GM12878 (cell line): ENCODE measurements at places on chromosomes 3 and 15. TPM values are rescaled to one million over a fixed set of nuclear protein-coding genes. Genes with fewer than 3 reads are reported as not detected.

Gene PRR23C
- not detected in 2 replicates for total RNA-seq

Gene DYNLT2B
- 17.7 and 21.9 TPM in 2 replicates for total RNA-seq

GRCh38 chr15:81080996-81081395 is 53.1 kb upstream of the CFAP161 start:
- no peak for DNase-seq

GRCh38 chr3:173255555-173255954 is 114.5 kb upstream of the SPATA16 start:
- no peak for DNase-seq

Gene CAV3
- not detected in 2 replicates for total RNA-seq

- DNase-seq: no peak
Observed at GRCh38 chr15:55897560-55898336, 95.7 kb downstream of the NEDD4 start.

Gene SPSB4
- total RNA-seq: not detected in 2 replicates

- no peak for DNase-seq
Observed at GRCh38 chr3:29887451-29887850, 606.6 kb downstream of the RBMS3 start.

DNA sequence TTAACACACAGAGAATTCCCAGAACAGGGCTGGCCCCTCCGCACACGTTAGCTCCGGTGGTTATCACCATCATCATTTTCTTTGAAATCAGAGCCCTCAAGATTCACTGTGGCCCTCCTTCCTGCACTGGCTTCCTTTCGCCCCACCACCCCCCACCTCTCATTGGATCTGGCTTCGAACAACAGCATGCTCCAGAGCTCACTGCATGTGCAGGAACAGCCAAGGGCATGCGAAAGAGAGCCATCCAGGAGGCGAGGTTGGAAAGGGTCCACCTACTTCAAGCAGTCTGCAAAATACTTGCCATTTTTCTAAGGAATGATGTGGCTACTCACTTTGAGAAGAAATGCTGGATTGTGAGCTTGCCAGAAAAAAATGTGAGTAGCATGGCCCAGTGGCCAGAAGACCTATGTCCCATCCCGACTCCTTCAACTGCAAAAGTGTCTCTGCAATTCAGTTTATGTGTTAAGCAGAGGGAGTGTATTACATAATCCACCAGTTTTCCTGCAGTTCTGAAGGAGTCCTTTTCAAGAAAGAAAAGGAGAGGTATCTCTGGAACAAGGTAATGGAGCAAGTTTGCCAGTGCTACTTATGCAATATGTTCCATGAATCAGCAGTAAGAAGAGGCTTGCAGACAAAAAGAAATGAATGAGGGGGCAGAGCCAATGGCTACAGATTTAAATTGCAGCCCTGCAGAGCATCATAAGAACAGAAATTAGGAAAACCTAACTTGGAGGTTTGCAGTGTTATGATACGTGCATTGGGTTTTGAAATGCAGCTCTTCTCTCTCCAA is 92.8 kb downstream of the OCA2 start:
- DNase-seq: no peak

GRCh38 chr15:90691369-90691768 is 25.8 kb upstream of the BLM start:
- DNase-seq: no peak

DNA sequence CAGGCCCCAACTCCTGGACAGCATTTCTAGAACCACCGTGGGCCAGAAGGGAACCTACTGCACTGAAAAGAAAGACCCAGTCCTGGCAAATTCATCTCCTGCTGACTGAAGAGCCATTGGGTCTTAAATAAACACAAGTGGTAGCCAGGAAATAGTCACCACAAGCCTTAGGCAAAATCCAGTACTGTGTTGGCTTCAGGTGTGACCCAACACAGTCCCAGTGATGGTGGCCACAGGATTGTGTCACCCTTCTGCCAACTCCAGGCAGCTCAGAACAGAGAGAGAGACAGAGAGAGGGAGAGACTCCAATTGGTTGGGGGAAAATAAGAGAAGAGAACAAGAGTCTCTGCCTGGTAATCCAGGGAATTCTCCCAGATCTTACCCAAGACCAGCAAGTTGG is 23.1 kb downstream of the NEDD4 start:
- DNase-seq: no peak

Gene CLDN18
- 0.26 and 0.32 TPM in 2 replicates for total RNA-seq

Gene ANKRD34C
- total RNA-seq: not detected in 2 replicates

Gene PFN2
- total RNA-seq: 3.9 and 4.2 TPM in 2 replicates

Gene SLC35G2
- total RNA-seq: 0.24 and 0.31 TPM in 2 replicates

DNA sequence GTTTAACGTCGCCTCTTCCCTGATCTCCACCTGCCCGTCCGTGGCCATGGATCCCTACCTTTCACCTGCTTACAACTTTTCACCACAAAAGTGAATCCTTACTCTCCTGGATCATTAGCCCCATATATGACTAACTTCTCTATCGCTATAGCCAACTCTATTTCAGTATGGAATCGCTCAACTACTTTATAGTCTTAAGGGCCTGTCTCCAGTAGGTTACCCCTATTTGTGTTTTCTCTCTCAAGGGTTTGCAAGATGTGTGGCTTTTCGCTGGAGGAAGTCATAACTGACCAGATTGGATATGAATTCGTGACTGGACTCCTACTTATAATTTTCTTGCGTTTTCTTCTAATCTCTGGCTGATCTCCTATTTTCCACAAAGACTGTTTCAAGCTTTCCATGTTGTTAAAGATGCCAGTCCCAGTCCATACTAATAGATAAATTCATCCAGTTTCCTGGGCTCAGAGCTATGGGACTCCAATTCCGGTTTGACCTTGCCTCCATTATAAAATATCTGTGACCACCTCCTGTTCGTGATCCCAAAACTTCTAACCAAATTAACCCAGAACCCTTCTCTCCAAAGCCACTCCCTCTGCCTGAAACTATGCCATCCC is 1.3 kb upstream of the STAG1 start:
- no peak for DNase-seq

DNA sequence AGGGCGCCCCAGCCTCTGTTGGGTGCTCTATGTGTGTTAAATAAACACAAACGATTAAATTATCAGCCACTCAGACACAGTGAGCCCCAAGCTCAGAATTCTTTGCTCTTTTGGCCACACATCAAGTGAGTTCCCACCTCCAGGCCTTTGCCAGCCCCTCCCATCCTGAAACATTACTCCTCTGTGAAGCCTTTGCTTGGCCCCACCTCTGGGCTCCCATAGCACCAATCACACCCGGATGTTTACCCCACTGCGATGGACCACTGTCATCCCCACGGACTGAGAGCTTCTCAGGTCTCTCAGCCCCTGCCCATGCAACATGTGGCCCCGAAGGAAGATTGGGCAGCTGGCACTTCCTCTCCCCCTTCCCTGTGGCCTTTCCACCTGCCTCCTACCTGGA is 85.1 kb downstream of the NUP210 start:
- no peak for DNase-seq

DNA sequence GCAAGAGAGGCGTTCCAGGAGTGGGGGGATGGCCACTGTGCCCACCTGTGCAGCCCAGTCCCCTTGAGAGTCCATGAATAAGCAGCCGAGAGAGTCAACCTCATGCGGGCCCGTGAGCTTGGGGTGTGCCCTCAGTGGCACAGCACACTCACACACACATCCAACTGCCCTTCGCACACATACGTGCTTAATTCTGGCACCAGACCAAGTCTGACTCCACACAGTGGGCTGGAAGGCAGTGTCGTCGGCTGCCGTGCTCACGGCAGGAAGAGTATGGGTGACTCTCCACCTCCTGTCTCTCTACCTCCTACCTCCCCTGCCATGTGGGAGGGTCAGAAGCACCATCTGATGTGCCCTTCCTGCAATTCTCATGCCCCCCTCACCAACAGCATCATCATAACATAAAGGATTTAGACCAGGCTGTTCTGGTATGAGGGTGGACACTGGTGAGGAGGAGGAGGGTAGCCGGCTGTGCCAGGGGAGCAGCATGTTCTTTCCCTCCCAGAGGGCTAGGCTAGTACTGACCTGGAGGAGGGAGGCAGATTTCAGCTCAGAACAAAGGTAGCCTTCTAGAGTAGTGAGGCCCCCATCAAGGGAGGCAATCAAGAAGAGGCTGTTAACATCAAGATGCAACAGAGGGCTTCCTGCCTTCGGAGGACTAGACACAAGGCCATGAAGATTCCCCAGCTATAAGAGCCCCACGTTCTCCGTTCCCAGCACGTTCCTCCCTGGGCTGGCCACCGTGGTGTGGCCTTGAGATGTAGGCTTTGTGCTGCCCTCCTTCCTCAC is 5.3 kb upstream of the STRA6 start:
- no peak for DNase-seq

Gene MCTP2
- 1.0 and 1.5 TPM in 2 replicates for total RNA-seq

DNA sequence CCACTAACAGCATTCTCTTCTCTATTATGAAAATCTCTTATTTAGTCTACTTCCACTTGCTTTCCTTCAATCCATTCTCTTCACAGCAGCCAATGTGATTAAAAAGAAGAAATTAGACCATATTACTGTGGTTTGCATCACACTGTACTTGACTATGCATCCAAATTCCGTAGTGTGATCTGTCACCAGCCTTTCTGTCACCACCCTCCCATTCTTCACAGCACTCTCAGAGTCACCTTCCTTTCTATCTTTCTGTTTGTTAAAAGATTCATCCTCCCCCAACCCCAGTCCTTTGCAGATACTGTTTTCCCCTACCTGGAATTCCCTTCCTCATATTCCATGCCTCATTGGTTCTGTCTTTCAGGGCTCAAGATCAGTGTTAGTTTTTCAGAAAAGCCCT is 55.0 kb upstream of the ABHD10 start:
- no peak for DNase-seq

Gene P3H2
- 68.3 and 69.4 TPM in 2 replicates for total RNA-seq

DNA sequence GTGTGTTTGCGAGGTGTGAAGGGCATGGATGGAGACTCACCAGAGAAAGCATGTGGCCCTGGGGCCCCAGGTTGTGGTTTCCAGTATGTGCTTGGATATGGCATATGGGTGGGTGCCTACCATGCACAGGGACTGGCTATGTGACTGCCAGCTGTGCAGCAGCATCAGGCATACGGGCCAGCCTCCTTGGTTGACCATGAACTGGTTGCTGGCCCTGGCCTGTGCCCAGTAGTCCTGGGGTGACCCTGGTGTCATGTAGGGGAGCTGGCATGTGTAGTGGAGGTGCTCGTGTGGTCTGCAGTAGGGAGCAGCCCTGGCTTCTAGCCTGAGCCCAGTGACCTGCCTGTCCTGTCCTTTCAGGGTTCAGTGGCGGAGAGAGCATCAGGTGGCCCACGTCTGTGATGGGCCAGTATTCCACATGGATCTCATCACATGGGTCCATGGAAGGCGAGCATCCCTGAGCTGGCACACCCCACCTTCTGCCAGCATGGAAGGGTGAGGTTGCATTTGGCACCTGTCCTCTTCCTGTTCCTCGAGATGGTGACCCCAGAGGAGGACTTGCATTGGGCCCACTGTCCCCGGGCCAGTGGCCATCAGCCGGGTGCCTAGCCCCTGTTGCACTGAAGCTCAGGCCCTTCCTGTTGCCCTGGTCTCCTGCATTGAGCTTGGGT is 228.9 kb downstream of the SNRPN start:
- DNase-seq: no peak

GRCh38 chr3:59480486-59480995 is 430.7 kb upstream of the CFAP20DC start:
- peak; percentile 49 for DNase-seq

Gene POC1A
- 22.9 and 23.4 TPM in 2 replicates for total RNA-seq

Gene SLC24A5
- total RNA-seq: not detected in 2 replicates

- DNase-seq: no peak
Observed at GRCh38 chr3:78277220-78277619, 1237.3 kb downstream of the ROBO2 start.

GRCh38 chr3:12810013-12810780 is 13.7 kb downstream of the CAND2 start:
- peak; percentile 41 for DNase-seq

DNA sequence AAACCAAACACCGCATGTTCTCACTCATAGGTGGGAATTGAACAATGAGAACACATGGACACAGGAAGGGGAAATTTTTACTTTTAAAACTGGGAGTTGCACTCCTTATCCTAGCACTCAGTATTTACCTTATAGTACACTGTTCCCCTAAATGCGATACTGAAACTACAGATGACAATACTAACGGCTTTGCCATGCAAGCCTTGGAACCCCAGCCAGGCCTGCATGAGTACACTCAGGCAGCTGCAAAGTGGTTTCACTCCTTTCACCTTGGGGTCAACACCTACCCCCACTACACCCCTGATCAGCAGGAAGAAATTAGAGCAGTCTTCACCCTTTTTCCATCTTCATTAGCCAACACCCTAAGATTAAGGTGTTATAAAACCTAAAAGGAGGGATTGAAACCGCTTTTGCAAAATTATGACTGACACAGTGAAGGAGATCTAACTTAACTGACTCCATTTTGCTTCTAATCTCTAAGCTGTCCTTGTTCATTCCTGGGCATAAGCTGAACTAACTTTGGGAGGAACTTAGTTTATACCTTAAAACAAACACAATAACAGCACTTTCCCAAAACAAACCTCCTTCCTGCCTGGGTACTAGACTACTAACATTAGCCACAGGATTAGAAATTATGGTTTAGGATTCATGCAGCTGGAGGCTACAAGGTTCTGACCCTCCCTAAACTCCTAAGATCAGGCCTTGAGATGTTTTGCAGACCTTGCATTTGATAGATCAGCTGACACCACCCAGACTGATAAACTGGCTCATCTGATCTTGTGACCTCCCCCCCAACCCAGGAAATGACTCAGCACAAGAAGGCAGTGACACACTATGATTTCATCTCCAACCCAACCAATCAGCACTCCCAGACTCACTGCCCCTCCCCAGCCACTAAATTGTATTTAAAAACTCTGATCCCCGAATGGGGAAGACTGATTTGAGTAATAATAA is 452.1 kb upstream of the PPP2R3A start:
- no peak for DNase-seq

DNA sequence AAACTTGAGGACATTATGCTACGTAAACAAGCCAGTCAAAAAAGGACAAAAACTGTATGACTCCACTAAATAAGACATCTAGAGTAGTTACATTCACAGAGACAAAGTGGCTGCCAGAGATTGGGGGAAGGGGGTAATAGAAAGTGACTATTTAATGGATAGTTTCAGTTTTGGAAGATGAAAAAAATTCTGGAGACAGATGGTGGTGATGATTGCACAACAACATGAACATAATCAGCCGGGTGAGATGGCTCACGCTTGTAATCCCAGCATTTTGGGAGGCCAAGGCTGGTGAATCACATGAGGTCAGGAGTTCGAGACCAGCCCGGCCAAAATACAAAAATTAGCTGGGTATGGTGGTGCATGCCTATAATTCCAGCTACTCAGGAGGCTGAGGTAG is 40.6 kb downstream of the DPP8 start:
- no peak for DNase-seq

Gene CIAO2A
- 94.5 and 101 TPM in 2 replicates for total RNA-seq

GRCh38 chr3:152497457-152497856 is 228.7 kb downstream of the MBNL1 start:
- DNase-seq: no peak

GRCh38 chr3:71442652-71443042 is 140.9 kb downstream of the FOXP1 start:
- DNase-seq: no peak

DNA sequence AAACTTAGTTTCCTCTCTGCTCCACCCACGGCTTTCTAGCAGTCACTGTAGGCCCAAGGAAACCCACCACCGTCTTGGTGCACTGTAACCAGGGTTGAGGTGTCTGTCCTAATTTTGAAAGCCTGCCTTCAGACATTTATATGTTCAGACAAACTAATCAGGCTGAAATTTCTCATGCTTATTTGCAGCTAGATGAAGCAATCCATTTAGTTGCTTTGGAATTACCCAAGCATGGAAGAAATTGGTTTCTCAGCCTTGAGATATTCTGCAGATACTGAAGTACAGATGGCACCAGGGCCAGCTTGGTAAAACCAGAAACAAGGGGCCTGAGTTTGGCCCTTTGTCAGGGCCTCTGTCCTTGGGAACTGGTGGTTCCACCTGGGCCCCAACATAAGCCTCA is 105.4 kb downstream of the CACNA1D start:
- no peak for DNase-seq

Gene LIPC
- 0.18 TPM in 1 of 2 replicates, not detected in the other for total RNA-seq

Gene CLDN16
- total RNA-seq: 3.2 and 3.6 TPM in 2 replicates
